ENCODE measurements at places on chromosomes 4 and X.

DNA sequence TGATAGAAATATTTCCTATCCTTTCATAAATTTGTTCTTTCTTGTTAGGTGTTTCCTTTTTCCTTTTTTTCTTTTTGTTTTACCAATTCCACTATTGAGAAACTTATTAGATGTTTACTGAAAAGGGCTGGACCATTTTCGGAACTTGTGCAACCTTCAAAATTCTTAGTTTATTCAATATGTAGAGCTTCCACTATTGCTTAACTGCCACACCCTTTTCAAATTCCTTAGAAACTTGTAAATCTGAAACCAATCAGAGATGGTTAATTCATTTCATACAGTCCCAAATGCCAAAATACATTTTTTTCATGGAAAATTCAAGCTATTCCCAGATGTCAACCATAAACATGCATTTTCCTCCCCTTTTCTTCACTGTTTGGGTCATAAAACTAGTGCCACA lies 66.1 kb upstream of the SLC39A8 start:
- DNase-seq: no peak

GRCh38 chrX:24396236-24396930 lies 35.9 kb downstream of the SUPT20HL1 start:
- peak; percentile 43 for DNase-seq

- no peak for DNase-seq
Measured at GRCh38 chrX:154495472-154495922, 5.1 kb upstream of the SLC10A3 start.

DNA sequence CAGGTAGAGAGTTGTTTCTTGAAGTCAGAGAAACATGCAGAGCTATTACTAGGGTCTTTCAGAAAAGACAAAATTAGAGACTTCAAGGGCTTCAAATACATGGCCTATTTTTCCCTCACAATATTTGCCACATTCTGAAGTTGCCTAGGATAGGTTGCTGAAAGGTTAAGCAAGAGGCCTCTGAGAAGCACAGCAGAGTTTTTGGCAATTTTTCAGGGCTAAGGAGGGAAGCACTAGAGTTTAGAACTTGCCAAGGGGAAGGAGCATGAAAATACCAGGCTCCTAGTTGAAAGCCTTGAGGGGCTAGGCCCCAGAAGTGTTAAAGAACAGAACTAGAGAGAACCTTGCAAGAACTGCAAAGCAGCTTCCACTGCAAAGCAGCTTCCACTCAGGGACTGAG lies 86.4 kb downstream of the ANAPC10 start:
- DNase-seq: no peak

- DNase-seq: no peak
Measured at GRCh38 chr4:10816571-10816970, 132.0 kb upstream of the CLNK start.

DNA sequence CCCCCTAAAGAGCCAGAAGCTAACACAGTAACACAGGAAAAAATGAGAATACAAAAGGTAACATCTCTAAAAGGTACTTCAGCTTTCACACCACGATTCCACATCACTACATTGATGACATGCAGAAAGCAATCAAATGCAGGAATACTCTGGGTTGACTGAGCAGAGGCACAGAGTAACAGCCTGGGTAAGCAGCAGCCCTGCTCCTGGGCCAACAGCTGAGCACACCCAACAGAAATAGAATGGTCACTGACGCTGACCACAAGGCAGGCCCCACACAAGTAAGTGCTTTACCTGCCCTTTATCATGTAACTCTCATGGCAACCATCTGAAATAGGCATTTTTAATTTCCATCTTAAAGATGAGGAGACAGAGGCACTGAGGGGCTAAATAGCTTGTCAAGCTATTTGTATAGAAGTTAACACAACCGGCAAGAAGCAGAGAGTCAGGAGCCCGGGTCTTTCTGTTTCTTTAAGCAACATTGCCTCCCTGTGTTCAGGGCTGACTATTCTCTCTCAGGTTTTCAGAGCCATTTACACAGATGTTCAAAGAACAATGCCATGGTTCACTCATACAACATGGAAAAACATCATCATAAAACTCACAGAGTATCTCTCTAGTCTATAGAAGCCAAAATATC lies 168.9 kb downstream of the ZNF674 start:
- DNase-seq: peak; percentile 67

DNA sequence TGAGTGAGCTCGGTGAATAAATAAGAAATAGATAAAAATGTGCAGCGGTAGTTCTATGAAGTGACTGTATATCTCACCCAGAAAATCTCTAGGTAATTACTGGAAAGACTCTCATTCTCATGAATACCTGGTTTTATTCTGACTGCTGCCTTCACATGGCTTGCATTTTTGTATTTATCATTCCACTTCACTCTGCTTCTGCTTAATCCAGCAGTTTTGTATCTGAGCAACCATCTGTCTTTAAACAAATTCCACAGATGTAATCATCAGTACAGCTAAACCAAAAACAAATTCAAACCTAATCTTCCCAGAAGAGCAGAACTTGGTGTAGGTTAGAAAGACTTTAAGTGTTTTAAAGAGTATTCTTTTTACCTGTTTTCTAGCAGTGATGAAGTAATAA lies 11.2 kb upstream of the ALB start:
- no peak for DNase-seq

DNA sequence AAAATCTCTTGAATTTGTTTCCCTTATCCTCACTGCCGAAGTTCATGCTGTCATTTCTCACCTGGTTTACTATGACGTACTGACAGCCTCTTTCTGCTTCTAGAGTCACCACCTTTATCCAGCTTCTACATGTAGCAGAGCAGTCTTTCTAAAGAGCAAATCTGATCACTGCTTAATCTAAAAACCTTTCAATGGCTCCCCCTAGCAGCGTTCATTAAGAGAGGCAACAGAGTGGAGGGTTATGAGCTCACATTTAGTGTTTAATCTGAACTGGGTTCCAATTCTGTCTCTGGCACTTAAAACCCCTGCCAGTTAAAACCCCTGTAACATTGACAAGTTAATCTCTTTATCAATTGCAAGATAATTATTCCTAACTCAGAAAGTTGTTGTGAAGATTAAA lies 4.4 kb downstream of the RBPJ start:
- DNase-seq: peak; percentile 59

DNA sequence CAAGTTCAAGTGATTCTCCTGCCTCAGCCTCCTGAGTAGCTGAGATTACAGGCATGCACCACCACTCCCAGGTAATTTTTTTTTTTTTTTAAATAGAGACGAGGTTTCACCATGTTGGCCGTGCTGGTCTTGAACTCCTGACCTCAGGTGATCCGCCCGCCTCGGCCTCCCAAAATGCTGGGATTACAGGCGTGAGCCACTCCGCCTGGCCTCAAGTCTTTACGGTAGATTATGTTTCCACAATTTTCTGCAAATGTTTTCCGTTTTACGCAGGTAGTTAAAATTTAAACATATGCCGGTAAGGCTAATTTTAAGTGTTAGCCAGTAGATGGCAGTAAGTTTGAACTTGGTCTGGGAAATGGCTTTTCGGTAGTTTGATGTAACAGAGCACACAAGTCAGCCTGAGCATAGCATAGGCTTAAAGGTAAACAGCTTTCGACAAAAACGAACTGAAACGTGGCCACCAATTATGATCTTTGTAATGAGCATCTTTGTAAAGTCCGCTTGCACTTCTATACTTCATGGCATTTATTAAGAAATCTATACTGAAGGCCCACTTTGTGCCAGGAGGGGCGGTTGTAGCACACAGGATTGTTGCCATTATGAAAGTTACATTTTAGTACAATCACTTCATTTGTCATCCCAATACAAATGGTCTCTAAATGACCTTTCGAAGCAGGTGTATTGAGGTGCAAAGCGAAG lies 31.1 kb downstream of the CCKAR start:
- peak; percentile 66 for DNase-seq

DNA sequence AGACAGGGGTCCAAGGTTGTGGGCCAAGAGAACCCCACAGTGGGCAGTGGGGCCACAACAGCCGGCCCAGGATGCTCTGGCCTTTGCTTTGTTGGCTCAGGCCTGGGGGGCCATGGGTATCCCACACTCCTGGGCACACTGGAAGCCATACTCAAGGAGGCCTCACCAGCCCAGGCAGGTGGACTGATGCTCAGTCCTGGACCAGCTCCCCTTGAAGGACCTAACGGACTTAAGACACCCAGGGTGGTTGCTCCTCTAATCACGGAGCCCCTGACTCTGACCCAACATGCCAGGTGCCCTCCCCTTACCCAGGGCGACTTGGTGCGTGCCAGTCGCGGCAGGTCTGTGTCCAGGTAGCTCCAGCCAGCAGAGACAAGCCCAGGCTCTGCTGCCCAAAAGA lies 50.8 kb downstream of the ZFYVE28 start:
- no peak for DNase-seq

DNA sequence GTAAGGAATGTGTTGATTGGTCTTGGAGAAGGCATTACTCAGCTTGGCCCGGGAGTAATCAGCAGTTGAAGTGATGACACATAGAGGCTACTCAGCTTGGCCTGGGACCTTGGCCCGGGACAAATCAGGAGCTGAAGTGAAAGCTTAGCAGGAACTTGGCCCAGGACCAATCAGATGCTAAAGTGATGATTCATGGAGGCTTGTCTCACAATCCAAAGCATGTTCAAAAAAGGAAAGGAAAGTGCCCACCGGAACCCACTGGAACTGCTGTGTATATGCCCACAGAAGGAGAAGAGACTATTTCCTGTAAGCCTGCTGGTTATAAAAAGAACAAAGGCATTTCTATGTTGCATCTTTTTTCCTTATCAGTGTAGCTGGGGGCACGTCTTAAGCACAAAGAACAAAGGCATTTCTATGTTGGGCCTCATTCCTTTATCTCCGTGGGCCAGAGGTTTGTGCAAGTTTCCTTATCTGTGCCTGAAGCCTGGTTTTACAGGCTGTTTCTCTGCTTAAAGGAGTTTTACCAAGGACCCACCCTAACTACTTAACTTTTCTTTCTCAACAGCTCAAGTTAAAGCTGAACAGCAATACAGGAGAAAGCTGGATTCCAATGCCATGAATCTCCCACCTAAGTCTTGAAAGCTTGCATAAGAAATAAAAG lies 1176.7 kb downstream of the NLGN4X start:
- DNase-seq: peak; percentile 83

- no peak for DNase-seq
Measured at GRCh38 chr4:40811956-40812355, 62.2 kb downstream of the NSUN7 start.

GRCh38 chr4:57588557-57588956 lies 478.4 kb upstream of the IGFBP7 start:
- DNase-seq: no peak

DNA sequence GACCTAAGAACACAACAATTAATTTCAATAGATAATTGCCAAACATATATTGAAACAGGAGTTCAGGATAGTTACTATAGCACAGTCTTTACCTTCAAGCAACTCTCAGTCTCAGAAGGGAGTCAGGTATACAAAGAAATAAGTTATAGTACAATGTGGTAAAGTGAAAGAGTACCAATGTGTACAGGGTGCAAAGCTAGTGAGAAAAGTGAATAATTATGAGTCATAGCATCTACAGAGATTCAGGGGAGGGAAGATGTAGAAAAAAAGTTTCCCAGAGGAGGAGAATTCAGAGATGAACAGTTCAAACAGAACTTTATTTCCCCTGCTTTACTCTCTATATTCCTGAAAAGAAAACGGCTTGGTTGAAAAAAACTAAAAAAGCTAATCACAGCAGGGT lies 22.7 kb upstream of the DKK2 start:
- DNase-seq: peak; percentile 10

DNA sequence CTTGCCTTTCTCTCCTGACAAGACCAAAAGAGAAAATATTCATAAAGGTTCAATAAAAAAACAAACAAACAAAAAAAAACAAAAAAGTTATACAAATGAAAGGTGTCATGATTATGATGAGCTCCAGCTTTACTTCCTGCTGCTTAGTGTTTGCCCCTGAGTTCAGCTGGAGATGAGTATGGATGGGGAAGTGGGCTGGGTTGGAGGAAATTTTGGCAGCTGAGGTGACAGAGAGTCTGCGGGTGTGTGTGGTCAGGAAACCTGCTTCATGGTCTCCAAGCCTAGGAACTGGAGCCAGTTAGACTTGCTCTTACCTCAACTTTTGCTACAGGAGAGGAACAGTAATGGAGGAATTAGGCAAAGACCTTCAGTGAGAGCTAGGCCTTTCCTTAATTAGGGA lies 4.3 kb upstream of the CYSLTR1 start:
- no peak for DNase-seq

DNA sequence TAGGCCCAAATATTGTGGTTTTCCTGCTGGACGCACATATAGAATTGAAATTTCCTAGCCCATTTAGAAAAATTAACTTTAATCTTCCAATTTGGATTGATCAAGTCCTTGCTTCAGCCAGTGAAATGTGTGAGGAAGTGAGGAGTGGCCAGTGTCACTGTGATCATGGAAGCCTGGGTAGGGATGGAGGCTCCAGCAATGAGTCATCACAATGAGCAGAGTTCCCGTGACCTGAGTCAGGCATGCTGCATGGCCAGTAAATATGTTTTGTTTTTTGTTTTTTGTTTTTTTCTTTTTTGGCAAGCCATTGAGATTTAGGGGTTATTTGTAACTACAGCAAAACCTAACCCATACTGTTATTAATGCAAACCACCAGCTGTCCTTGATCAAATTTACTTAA lies 52.1 kb downstream of the IDS start:
- peak; percentile 35 for DNase-seq

GRCh38 chrX:20011608-20012007 lies 20.7 kb upstream of the BCLAF3 start:
- DNase-seq: no peak

- DNase-seq: peak; percentile 7
Measured at GRCh38 chr4:107818301-107818910, 6.3 kb upstream of the SGMS2 start.

- DNase-seq: no peak
Measured at GRCh38 chrX:112830540-112830939, 10.1 kb downstream of the AMOT start.

DNA sequence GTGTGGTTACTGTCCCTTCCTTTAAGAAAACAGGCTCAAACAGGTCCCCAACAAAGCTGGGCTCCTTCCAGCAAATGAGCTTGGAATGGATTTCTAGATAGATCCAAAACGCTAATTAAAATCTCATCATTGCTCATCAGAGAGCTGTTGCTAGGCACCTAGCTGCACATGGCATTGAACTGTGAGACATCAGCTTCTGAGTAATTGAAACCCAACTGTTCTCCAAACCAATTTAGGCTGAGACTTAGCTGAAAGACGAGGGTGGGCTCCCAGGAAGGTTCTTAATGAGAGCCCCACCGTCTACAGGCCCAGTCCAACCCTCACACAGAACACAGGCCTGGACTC lies 59.1 kb downstream of the FAM184B start:
- no peak for DNase-seq

DNA sequence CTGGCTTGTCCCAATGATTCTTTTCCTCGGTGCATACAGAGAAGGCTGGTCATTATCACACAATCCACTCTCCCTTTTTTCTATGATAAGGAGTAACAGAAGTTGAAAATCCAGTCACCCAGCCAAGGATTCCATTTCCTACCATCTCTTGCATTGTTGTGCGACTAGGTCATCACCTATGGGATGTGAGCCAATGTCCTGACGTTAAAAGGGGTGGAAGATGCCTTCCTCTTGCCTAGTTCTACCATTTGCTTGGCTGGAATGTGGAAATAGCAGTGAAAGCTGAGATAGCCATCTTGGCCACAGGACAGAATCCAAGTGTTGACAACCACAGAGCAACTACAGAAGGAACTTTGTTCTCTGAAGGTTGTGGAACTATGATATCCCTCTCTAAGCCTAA lies 132.2 kb upstream of the KIT start:
- peak; percentile 92 for DNase-seq

- no peak for DNase-seq
Measured at GRCh38 chr4:178322524-178323183, 880.4 kb upstream of the AGA start.
